ENCODE measurements at places on chromosomes 2 and 18.

DNA sequence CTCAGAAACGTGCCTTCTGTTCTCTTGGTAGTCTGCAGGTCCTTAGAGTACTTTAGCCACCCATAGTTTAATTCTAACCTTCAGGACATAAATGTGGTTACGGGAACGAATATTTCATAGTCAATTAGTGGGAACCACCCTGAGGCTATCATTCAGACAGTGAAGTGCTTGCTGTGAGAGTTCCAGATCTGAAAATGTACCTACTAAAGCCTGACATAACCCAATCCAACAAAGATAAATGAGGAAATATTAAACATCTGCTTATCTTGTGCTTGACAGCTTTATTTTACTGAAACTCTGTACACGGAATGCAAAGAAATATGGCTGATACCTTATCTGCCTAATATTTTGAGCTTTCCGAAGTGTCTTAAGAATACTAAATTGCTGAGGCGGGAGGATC is 43.0 kb downstream of the RAB27B start:
- DNase-seq = no peak

- DNase-seq = no peak
Measured at GRCh38 chr2:112666761-112667122, 21.0 kb downstream of the SLC20A1 start.

GRCh38 chr2:181239201-181239799 is 217.9 kb upstream of the ITGA4 start:
- no peak for DNase-seq

DNA sequence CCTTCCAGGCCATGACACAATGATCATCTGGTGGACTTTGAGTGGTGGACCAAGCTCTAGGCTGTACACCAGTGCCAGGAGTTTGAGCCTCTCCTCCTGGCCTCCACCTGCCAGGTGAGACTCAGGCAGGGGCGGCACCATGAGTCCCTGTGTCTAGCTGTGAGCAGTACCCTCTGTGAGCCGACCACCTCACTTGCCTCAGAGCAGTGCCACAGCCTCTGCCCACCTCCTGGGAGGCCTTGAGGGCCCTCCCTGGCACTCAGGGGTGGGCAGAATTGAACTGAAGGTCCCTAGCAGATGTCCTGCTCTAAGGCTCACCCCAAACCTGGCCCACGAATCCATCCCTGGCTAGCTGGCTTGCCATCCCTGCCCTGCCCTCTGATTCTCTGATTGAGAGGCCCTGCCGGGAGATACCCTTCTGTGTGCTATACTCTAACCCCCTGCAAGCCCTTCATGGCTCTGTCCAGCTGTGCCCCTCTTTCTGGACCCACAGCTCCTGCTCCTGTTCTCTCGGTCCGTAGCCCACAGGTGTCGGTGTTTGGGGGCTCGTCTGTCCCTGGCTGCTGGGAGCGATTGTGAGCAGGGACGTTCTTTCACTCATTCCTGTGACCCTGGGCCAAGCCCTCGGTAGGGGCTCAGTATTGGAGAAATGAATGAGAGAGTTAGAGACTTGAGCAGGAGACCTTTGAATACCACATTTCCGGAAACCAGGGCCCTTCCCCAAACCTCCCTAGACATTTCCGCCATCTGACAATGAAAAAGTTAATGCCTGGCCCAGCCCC is 70.0 kb downstream of the INHBB start:
- no peak for DNase-seq

DNA sequence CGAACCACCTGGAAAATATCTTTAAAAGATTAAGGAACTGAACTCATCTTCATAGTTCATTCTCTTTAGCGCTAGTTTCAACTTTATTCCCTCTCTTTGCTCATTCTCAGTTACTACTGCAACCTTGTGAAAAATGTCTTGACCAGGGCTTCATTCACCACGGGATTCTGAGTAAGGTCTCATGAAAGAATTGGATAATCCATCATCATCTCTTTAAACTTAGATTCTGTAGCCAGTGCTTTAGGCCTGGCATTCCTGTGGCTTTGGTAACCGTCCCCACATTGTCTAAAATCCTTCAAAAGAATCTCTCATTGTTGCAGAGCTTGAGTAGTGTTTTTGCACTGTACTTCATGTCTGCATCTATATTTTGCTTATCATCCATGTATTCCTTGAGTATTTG is 229.5 kb downstream of the ETAA1 start:
- DNase-seq = no peak

- DNase-seq = no peak
Measured at GRCh38 chr2:160906878-160907277, 253.3 kb upstream of the TANK start.

DNA sequence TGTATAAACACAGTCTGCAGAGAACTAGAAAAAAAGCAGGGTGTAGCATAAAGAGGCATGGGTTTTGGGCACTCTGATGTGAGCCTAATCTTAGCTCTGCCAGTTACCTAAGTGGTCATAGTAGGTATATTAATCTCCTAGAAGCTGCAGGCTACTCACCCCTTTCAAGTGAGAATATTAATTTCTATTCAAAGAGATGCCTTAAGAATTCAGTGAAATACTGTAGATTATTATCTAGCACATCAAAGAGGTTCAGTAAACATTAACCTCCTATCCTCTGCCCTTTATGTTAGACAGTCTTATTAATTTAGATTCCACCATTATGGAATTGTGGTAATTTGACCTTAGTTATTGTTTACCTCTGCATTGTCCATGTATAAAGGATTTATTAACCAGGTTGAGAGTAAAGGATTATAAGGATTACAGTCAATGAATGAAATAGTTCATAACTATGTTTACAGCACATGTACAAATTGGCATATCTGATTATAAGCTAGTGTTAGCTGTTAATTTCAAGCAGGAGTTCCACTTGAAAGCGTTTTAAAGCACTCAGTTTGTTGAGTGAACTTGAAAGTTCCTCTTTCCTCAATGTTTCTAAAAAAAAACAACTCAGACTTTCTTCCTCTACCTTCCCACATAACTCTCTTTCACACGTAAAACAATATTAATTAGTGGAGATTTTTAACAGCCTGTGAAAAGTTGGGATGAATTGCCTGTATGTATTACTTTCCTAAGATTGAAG is 150.6 kb upstream of the EPC2 start:
- no peak for DNase-seq

DNA sequence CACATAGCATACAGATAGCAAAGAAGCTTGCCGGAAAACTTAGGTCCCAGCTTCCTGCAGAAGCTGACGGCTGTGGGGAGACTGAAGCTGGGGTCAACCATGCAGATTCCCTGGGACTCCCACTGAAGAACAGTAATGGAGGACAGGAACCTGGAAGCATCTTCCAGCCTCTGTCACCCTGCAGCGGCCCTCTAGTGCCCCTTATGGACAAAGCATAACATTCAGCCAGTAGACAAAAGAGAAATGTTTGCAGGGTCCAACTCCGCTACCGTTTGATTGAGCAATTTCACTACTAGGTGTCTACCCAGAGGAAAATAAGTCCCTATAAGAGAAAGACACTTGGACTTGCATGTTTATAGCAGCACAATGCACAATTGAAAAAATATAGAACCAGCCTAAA is 460.6 kb downstream of the CNTNAP5 start:
- no peak for DNase-seq

DNA sequence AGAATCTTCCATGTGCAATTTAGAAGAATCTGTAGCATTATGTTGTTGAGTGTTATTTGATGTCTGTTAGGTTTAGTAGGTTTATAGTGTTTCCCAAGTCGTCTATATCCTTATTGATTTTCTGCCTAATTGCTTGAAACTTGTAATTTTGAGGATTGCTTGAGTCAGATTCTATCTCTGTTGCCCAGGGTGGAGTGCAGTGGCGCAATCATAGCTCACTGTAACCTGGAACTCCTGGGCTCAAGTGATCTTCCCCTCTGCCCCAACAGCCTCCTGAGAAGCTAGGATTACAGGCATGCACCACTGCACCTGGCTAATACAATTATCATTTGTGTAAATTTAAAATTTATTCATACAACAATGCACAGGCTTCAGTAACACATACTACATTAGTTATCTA is 3.1 kb upstream of the TCF23 start:
- no peak for DNase-seq

DNA sequence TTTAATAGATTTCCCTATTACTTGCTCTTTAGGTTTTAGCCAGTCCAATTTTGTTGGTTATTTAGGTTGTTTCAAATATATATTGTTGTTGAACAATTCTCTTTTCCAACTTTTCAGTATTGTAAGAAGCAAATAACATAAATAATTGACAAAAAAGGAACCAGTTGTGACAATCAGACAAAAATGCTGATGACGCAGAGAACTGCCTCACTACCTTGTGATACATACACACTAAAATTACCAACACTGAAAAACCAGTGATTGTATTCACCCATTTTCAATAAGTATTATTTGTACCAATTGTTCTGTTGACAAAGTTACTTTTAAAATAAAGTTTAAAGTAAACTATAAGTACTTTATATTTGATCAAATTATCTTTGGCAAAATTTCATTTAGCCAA is 43.1 kb upstream of the NABP1 start:
- no peak for DNase-seq

DNA sequence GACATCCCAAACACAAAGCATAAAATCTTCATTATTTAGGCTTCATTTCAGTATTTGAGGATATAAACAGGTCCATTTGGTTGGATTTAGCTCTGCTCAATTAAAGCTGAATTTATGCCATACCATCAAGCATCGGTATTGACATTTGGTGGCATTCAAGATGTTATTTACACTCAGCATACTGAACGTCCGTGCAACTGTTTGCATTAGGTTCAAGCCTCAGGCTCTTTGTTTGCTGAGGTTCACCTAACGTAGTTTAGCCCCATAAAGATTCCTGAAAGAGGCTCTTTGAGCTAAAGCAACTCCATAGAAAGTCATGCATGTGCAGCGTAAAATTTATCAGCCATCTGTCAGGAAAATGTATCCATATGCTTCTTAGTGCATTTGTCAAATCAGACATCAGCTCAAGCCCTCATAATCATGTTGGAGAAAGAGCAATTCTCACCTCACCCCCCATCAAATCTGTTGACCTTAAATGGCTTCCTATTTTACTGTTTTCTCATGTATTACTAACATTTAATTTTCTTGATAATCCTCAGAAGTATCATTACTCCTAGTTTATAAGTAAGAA is 366.9 kb downstream of the EPHA4 start:
- no peak for DNase-seq

DNA sequence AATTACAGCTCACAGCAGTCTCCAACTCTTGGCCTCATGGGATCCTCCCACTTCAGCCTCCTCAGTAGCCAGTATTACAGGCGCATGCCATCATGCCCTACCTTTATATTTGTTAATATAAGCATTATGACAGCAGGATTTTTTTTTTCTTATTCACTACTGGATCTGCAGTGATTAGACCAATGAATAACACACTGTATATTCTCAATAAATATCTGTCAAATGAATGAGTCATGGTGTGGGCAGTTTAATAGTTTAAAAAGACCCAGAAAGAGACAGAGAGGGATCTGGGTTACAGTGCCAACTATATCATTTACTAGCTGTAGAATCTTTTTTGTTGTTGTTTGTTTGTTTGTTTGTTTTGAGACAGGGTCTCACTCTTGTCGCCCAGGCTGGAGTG is 62.4 kb upstream of the LTBP1 start:
- no peak for DNase-seq

- DNase-seq = no peak
Measured at GRCh38 chr2:219183151-219183772, 5.2 kb downstream of the RETREG2 start.

DNA sequence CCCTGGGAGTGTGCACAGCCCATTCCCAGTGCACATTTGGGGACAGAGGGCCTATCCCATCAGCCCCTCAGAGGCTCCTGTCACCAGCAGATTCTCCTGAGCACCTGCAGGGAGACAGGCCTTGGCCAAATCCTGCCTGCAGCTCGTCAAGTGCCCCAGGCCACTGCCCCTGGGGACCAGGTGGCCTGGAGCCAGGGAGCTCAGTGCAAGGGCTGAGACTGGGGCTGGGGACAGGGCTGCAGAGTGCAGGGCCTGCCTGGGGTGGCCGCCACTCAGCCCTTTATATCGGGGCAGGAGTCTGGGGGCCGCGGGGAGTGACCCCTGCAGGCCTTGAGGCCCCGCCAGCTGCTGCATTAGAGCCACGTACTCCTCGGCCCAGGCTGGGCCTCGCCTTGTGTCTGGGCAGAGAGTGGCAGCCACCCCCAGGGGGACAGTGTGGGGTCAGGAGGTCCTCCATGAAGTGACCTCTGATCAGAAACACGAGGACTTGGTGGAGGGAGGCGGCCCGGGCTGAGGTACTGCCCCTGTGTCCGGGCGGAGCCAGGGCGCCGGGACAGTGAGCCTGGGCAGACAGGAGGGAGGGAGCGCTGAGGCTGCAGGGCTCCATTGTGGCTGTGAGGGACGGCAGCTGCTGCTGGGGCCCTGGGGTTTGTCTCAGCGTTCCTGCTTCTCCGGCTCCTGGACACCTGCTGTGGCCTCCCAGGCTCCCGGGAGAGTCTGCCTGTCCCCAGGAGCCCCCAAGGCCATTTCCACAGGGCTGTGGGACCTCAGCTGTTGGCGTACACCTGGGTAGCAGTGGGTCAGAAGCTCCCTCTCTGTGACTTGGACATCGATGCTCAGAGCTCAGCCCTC is 24.2 kb downstream of the GPC1 start:
- DNase-seq = no peak

DNA sequence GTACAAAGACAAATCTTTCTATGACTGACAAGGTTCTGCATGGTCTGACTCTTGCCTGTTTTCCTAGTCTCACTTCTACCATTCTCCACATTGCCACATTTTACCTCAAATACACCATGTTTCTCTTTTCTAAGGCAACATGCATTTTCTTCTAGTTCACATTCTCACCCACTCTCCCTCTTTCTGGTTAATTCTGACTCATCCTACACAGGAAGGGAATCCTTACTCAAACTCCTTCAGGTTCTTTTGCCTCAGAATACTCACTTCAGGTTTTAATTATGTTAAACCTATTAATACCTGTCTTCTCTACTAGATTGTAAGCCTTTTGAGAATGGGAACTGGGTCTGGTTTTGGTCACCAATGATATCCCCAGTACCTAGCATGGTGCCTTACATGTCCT is 47.2 kb downstream of the MAP2 start:
- DNase-seq = no peak

DNA sequence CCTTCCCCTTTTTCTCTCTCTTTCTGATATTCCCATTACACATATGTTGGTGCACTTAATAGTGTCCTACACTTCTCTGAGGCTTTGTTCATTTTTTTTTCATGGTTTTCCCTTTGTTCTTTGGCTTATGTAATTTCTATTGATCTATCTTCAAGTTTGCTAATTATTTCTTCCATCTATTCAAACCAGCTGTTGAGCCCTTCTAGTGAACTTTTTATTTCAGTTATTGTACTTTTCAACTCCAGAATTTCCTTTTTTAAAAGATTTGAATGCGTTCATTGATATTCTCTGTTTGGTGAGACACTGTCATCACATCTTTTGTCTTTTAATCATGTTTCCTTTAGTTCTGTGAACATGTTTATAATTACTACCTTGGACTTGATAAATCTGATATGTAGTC is 118.2 kb downstream of the ARHGEF4 start:
- DNase-seq = no peak

GRCh38 chr18:76997951-76998808 is 134.4 kb downstream of the MBP start:
- no peak for DNase-seq

GRCh38 chr18:35107216-35107615 is 66.0 kb downstream of the MAPRE2 start:
- no peak for DNase-seq

GRCh38 chr18:60446821-60447220 is 74.2 kb upstream of the MC4R start:
- DNase-seq = no peak

All from stimulated activated CD8-positive, alpha-beta memory T cell treated with anti-CD3 and anti-CD28 coated beads, Interleukin-7, amount 100 ng/mL, for 1 hour (primary cell).